ENCODE measurements at places on chromosomes 2 and 18.

GRCh38 chr2:64101141-64101591 lies 43.1 kb downstream of the PELI1 start:
- DNase-seq: no peak
- peaks cover 14% of the 10 kb centered on the region for H3K4me1 ChIP-seq
- H3K4me3 ChIP-seq: no peak overlapping the region
- no peak overlapping the region for H3K27ac ChIP-seq
- peaks cover 10% of the 10 kb centered on the region for H3K36me3 ChIP-seq
- H3K27me3 ChIP-seq: no peaks in the 10 kb centered on the region

DNA sequence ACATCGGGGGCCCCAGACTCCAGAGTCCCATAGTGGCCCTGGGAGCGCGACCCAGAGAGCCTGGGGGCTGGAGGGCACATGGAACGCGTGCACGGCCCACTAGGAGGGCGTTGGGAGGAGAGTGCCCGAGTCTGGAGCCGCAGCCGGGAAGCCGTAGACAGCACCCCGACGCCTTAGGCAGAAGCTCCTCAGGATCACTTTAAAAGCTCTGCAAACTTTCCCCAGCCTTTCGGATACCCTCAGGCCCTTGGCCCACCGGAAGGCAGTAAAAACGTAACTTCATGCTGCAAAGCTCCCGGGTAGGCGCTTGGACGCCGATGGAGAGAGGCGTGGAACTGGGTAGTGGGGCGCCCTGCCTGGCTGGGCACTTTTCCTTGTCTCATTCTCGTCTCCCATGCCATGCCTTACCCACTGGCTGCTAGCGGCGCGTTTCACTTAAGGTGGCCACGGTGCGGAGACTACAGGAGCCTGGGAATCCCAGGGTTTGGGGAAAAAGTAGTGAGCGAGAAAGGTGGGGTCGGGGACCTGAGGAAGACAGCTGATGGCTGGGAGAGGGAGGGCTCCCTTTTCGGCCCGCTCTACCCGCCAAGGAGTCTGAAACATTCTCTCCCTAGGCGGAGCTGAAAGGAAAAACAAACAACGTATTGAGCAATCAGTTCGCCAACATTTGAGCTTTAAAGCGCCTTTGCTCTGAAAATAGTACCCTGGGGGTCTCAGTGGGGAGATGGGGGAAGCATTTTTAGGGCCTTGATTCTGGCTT lies 141.8 kb downstream of the MEIS1 start:
- H3K27me3 ChIP-seq: peaks cover 42% of the 10 kb centered on the region
- H3K4me1 ChIP-seq: peaks cover 11% of the 10 kb centered on the region
- H3K4me3 ChIP-seq: peak overlapping the region; percentile 81

DNA sequence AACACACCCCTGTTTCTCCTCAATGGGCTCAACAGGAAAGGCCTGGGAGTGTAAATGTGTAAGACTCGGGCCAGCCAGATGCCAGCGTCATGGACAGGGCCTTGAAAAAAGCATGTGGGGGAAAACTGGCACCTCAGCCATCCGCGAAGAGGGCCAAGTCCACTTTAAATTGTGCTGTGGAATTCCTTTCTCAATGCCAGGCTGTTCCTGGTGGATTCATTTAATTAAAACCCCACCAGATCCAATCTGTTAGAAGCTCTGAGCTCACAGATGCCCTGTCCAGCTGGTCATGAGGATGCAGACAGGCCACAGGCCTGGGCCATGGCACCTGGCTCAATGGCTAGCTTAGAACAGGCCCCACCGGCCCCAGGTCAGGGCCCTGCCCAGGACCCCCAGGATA lies 24.8 kb downstream of the KCNK3 start:
- peaks cover 11% of the 10 kb centered on the region for H3K27me3 ChIP-seq
- H3K4me1 ChIP-seq: peaks cover 4% of the 10 kb centered on the region
- H3K4me3 ChIP-seq: no peak overlapping the region
- H3K36me3 ChIP-seq: no peaks in the 10 kb centered on the region
- DNase-seq: no peak

DNA sequence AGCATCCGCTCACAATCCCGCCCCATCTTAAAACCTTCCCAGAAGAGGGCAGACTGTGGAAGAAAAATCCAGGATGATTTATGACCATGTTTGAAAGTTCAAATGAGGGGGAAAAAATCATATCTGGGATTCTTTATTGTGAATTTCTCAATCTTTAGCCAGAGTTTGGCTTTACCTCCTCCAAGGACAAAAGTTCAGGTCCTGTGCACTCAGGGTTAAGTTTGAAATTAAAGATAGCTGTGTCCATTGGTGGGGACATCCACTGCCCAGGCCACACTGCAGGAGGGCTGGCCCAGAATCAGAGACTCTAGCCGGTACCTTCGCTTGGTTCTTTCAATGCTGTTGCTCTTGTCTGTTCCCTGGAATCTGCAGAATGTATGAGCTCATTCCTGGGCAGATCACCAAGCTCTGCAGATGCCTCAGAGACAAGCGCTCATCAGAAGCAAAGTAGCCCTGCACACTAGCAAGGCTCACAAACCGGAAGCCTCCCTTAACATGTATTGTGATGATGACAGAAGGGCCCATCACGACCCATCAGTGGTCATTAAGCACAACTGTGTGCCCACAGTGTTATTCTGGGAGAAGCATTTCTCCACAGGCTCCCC lies 375.3 kb upstream of the KLHL29 start:
- H3K27me3 ChIP-seq: no peaks in the 10 kb centered on the region
- H3K4me3 ChIP-seq: no peak overlapping the region
- no peaks in the 10 kb centered on the region for H3K4me1 ChIP-seq
- no peaks in the 10 kb centered on the region for H3K36me3 ChIP-seq

GRCh38 chr2:99279969-99280695 lies 20.9 kb downstream of the LYG1 start:
- H3K27ac ChIP-seq: no peak overlapping the region
- no peak for DNase-seq
- H3K4me3 ChIP-seq: no peak overlapping the region
- no peaks in the 10 kb centered on the region for H3K27me3 ChIP-seq

GRCh38 chr2:54588244-54588899 lies 132.2 kb downstream of the SPTBN1 start:
- DNase-seq: no peak
- peaks cover 55% of the 10 kb centered on the region for H3K4me1 ChIP-seq
- H3K4me3 ChIP-seq: no peak overlapping the region
- peaks cover 2% of the 10 kb centered on the region for H3K36me3 ChIP-seq

- no peak overlapping the region for H3K4me3 ChIP-seq
- no peak for DNase-seq
- no peaks in the 10 kb centered on the region for H3K4me1 ChIP-seq
- no peak overlapping the region for H3K27ac ChIP-seq
These were observed 26.2 kb downstream of the TAF4B start for GRCh38 chr18:26252411-26252810.

- no peaks in the 10 kb centered on the region for H3K27me3 ChIP-seq
- DNase-seq: no peak
- no peak overlapping the region for H3K27ac ChIP-seq
- no peaks in the 10 kb centered on the region for H3K4me1 ChIP-seq
These were observed 67.0 kb upstream of the ITGB6 start for GRCh38 chr2:160267022-160267421.

- peaks cover 22% of the 10 kb centered on the region for H3K36me3 ChIP-seq
- H3K4me1 ChIP-seq: peaks cover 18% of the 10 kb centered on the region
- no peak for DNase-seq
- H3K27ac ChIP-seq: no peak overlapping the region
These were observed 49.9 kb downstream of the CRACDL start for GRCh38 chr2:98886066-98886554.

Measured in MCF 10A (cell line).